Mesendoderm (in vitro differentiated cells): ENCODE measurements at places on chromosomes 6 and 20.

DNA sequence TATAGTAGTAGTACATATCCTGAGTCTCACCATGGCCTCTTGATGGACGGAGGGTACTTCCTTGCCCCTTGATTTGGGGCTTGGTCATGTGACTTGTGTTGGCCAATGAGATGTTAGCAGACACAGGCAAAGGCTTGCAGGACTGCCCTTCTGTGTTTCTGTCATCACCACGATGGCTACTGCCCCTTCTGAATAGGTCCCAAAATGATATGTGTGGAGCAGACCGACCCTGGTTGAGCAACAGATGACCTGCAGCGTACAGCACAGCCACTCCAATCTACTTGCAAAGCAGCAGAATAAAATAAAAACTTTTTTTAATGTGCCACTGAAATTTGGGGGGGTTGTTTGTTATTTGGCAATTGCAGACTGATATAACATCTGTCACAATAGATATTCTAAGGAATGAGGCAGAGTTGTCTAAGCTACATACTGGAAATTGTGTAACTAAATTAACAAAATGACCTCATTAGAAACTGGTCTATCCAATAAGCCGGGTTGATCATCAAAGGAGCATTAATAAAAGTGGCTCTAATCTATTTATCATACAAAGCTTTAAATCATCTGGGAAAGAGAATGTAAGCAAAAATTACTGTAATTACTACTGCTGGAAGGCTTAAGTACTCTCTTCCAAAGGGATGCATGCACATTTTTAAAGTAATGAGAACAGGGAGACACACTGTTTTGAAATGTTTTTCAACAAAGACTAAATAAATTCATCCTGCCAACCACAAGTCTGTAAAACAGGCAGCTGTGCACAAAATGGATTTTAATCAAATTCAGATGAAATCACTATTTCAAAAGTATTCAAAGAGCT lies 209.5 kb downstream of the KIF16B start:
- peak; percentile 9 for DNase-seq

- peak; percentile 10 for DNase-seq
These were observed 673 bp downstream of the CST7 start for GRCh38 chr20:24949756-24950127.

GRCh38 chr6:166540631-166541331 lies 45.7 kb downstream of the RAMACL start:
- no peak for DNase-seq

- no peak for DNase-seq
These were observed 67.2 kb upstream of the LAMP5 start for GRCh38 chr20:9447182-9447581.

DNA sequence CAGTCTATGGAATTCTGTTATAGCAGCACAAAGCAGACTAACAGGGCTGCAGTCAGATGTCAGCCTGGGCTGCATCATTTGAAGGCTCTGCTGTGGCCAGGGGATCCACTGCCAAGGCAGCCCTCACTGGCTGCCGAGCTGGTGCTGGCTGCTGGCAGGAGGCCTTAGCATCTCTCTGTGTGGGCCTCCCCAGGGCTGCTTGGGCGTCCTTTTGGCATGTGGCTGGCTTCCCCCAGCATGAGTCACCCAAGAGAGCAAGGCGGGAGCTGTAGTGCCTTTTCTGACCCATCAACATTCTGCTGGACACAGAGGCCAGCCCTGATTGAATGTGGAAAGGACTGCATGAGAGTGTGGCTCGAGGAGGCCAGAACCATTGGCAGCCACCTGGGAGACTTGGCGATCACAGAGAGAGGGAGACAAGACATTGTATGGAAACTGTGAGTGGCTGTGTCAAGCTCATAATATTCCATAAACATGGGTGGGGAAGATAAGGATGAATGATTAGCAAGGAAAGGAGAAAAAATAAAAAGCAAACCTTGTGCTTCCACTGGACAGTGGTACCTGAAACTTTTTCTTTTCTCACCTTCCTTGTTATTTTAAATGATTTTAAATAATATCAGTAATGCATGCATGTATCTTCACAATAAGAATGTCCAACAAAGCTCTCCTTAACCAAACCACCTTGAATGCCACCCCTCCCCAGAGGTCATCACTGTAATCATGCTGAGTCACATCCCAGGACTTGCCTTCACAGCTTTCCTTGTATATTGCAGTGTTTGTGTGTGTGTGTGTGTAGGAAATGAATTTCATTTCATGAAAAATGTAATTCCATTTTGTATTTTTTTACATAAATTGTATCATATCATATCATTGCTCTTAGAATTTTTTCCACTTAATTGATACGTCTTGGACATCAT lies 55.0 kb upstream of the VSX1 start:
- peak; percentile 39 for DNase-seq

- no peak for DNase-seq
These were observed 30.9 kb upstream of the RBM24 start for GRCh38 chr6:17250237-17250636.

- DNase-seq = peak; percentile 86
These were observed 251.1 kb upstream of the TBX18 start for GRCh38 chr6:85015396-85015990.

DNA sequence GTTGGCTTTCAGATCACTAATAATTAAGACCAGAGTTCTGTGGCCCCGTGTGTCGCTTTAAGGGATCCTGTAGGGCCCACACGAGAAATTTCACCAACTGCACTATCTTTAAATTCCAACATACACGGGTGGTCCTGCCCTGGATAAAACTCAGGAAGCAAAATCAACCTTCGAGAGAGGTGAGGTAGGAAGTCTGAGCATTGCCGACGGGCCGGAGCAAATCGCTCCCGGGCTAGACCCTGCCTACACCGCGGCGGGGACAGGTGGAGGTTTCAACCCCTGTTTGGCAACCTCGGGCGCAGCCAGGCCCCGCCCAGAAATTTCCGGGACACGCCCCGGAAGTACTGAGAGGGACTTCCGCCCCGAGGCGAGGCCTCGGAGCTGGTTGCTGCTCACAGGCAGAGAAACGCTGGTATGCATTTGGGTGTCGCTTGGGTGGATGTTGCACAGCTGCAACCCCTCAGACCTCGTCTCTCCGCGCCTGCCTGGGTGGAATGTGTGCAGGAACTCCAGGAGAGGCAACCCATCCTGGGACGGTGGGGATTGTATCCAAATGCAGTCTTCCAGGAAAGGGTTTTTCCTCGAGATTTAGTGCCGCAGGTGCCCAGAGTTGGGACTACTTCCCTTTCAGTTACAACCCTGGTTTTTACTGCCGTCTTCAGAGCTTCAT lies 19.9 kb downstream of the ZKSCAN8 start:
- peak; percentile 91 for DNase-seq

DNA sequence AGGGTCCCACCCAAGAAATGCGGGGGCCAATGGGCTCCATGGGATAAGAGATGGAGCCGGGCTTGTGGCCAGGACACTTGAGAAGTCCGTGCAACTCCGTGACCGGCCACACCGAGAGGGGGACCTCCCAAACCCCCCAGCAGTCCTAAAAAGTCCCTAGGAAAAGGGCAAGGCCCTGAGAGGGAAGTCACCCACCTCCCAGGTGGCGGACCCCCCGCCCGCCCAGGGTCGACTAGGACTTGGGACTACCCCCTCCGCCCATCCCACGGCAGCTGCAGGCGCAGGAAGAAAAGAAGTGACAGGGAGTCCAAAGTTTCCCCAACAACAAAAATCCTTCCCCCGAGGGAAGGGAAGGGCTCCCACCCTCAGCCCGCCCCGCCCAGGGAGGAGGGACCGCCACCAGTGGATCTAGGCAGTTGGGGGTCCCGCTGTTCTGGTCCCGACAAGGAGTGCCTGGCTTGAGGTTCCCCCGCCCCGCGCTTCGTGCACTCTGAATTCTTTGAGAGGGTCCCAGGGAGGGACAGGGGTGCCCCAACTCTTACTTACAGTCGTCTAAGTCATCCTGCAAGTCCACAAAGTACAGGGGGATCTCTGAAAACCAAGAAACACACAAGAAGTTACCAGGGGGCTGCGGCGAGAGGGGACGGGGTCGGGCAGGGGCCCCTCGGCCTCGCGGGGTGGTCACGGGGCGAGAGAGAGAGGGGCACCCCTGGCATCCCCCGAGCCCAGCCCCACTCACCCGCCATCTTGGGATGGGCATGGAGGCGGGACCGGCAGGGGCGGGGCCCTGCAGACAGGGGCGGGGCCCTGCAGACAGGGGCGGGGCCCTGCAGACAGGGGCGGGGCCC lies 611 bp upstream of the RAB22A start:
- DNase-seq = peak; percentile 48

- DNase-seq = no peak
These were observed 121.2 kb upstream of the UST start for GRCh38 chr6:148625609-148626008.
